ENCODE measurements at places on chromosomes 13 and 19. TPM values are rescaled to one million over a fixed set of nuclear protein-coding genes. Genes with fewer than 3 reads are reported as not detected.

DNA sequence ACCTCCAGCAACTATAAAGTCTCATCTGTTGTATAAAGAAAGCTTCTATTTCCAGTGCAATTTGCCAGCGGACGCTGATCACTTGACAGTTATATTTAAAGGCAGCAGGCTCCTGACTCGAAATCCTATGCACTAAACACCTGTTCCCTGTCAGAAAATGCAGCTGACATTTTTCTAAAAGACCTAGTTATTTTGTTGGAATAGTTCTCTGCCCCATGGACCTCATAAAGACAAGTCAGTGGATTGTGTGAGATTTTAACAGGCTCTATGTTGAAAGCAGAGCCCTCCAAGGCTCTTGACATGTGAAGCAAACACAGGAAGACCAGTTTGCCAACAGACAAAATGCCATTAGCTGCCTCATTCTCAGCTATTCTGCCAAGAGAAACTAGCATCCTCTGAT is 304.7 kb upstream of the KLF12 start:
- no peak overlapping the region for H3K27ac ChIP-seq
- DNase-seq: no peak
- H3K4me3 ChIP-seq: no peak overlapping the region
- peaks cover 2% of the 10 kb centered on the region for H3K27me3 ChIP-seq

- H3K4me1 ChIP-seq: peaks cover 38% of the 10 kb centered on the region
- peak overlapping the region; percentile 69 for H3K27ac ChIP-seq
- no peak overlapping the region for H3K4me3 ChIP-seq
- DNase-seq: peak; percentile 93
These were observed 8.3 kb upstream of the MZF1 start for GRCh38 chr19:58581227-58582141.

DNA sequence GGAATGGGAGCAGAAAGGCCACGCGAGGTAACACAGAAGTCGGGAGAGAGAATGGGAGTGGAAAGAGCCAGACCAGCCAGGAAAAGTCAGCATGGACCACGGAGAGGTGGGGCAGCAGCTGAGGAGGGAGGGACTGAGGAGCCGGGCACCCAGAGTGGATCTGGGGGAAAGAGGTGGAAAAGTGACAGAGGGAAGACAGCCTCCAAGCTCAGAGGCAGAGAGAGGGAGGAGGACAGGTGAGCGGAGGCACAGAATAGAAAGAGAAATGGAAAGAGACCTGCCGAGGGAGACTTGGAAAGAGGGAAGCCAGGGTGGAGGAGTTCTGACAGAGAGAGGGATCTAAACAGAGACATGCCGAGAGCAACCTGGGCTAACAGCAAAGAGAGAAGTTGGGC is 1.6 kb downstream of the GRIK5 start:
- no peak overlapping the region for H3K4me3 ChIP-seq
- no peak overlapping the region for H3K27ac ChIP-seq
- H3K36me3 ChIP-seq: no peaks in the 10 kb centered on the region
- H3K27me3 ChIP-seq: peaks cover 7% of the 10 kb centered on the region

GRCh38 chr13:25887962-25888655 is 163.7 kb downstream of the SHISA2 start:
- no peaks in the 10 kb centered on the region for H3K36me3 ChIP-seq
- H3K4me3 ChIP-seq: no peak overlapping the region
- peaks cover 10% of the 10 kb centered on the region for H3K4me1 ChIP-seq

DNA sequence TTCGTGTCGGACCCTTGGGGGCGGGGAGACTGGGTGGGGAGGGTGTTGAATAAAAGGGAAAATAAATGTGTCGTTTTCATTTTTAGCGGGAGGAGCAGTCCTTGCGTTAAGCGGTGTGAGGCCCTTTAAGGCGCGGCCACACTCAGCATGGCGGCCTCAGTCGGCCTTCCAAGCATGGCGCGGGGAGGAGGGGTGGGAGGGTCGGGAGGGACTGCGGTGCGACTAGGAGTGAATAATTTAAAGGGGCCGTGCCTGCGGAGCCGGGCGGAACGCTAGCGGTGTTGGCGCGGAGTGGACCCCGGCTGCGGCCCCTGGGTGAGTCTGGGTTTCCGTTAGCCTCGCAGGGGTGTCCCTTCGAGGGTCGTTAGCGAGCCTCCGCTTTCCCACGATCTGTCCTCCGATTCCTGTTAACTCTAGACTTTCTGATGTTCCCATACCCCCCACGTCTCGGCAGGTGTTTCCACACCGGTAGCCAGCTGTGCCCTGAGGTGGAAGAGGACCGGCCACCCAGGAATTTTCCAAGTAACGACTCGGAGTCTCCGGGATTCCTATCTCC is 1.5 kb upstream of the PNPLA6 start:
- H3K4me1 ChIP-seq: peaks cover 20% of the 10 kb centered on the region
- H3K27ac ChIP-seq: peak overlapping the region; percentile 81
- H3K36me3 ChIP-seq: peaks cover 26% of the 10 kb centered on the region
- DNase-seq: peak; percentile 87

Gene MUC16
- 0.03 TPM for total RNA-seq

GRCh38 chr13:26112843-26113242 is 61.0 kb upstream of the SHISA2 start:
- H3K27me3 ChIP-seq: no peaks in the 10 kb centered on the region
- no peaks in the 10 kb centered on the region for H3K36me3 ChIP-seq
- DNase-seq: no peak
- no peak overlapping the region for H3K27ac ChIP-seq
- no peaks in the 10 kb centered on the region for H3K4me1 ChIP-seq

DNA sequence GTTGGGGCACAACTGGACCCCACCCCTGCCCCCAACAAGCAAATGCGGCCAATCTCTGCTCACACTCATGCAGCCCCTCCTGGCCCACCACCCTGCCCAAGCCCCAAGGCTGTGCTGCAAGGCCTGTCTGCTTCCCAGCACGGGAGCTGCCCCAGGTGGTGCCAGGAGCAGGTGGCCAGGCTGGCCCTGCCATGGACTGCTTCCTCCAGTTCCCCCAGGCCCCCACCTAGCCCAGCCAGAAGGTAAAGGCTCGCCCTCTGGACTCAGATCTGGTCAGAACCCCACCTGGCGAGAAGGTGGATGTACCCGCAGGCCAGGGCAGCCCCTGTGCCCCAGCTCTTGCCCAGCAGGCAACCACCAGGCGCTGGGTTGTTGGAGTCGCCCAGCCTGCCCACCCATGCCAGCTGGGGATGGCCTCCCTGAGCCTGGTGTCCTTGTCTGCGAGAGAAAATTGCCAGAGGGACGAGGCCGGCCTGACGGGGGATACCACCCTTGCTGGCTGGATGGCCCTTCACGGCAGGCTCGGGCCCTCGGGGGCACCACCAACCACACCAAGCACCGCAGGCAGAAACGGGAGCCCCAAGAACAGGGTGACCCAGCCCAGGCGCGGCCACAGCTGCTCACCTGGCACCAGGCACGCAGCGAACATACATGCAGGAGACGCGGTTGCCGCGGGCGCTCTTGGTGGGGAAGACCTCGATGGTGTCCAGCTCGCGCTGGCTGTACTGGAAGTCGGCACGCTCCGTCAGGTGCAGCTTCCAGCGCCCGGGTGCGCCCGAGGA is 4.5 kb downstream of the ABHD17A start:
- no peak for DNase-seq
- peaks cover 40% of the 10 kb centered on the region for H3K36me3 ChIP-seq
- no peaks in the 10 kb centered on the region for H3K27me3 ChIP-seq

Gene CASP14
- not detected for total RNA-seq

DNA sequence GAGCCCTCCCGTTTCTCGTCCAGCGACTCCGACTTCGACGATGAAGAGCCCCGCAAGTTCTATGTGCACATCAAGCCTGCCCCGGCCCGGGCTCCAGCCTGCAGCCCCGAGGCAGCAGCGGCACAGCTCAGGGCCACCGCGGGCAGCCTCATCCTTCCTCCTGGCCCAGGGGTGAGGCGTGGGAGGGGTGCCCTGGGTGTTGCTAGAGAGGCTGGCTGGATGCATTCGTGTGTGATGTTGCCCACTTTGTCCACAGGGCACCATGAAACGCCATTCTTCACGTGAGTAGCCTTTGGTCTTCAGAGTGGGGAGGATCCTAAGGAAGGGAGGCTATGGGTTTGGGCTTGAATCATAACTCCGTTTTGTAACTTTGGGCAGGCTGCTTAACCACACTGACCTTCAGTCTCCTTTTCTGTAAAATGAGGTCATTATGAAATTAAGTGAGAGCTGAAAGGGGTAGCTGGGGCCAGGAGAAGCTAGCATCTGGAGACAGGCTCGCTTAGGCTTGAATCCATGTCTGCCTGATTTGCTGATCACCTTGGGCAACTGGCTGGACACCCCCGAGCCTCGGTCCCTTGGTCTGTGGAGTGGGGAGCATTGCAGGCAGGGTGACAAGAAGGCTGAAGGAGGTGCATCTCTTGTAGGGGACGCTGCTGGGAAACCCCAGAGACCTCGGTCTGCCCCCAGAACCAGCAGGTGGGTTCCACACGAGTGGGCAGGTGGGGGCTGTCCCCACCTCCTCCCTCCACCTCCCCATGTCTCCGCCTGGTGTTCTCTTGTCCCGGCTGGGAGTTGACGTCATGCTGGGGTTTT is 18.7 kb upstream of the B3GNT3 start:
- no peak overlapping the region for H3K4me3 ChIP-seq
- DNase-seq: no peak
- H3K4me1 ChIP-seq: peaks cover 18% of the 10 kb centered on the region
- no peak overlapping the region for H3K27ac ChIP-seq
- peaks cover 51% of the 10 kb centered on the region for H3K36me3 ChIP-seq
- no peaks in the 10 kb centered on the region for H3K27me3 ChIP-seq

- peak; percentile 77 for DNase-seq
- peak overlapping the region; percentile 96 for H3K27ac ChIP-seq
- peaks cover 60% of the 10 kb centered on the region for H3K4me1 ChIP-seq
- no peaks in the 10 kb centered on the region for H3K36me3 ChIP-seq
- H3K27me3 ChIP-seq: no peaks in the 10 kb centered on the region
These were observed 475.8 kb downstream of the FOXO1 start for GRCh38 chr13:40190641-40191100.

Gene C19orf85
- not detected for total RNA-seq

DNA sequence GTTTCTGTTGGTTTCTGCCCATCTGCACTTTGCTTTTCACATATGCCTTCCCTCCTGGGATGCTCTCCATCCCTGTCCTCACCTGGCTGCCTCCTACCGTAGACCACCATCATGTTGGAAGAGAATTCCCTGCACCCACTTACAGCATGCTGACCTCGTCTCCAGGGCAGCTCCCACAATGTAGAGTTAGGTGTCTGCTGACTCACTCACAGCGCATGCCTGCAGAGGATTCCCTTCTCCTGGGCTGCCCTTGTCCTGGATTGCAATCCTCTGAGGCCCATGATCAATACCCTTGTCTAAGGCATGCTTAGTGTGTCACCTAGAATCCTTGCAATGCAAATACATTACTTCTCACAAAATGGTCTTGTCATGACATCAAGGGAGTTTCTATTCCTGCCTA is 43.6 kb downstream of the STOML3 start:
- no peak overlapping the region for H3K27ac ChIP-seq
- H3K4me1 ChIP-seq: no peaks in the 10 kb centered on the region
- peaks cover 4% of the 10 kb centered on the region for H3K27me3 ChIP-seq
- no peak overlapping the region for H3K4me3 ChIP-seq
- no peak for DNase-seq

Gene BRCA2
- total RNA-seq: 23.6 TPM

GRCh38 chr19:32682317-32682716 is 6.7 kb downstream of the RGS9BP start:
- no peak for DNase-seq
- peaks cover 10% of the 10 kb centered on the region for H3K27me3 ChIP-seq
- peaks cover 2% of the 10 kb centered on the region for H3K4me1 ChIP-seq
- no peaks in the 10 kb centered on the region for H3K36me3 ChIP-seq

Gene CYP2F1
- total RNA-seq: not detected

Gene NLRP7
- not detected for total RNA-seq

Gene FAM174C
- 45.9 TPM for total RNA-seq

Gene ZNF541
- 0.20 TPM for total RNA-seq

DNA sequence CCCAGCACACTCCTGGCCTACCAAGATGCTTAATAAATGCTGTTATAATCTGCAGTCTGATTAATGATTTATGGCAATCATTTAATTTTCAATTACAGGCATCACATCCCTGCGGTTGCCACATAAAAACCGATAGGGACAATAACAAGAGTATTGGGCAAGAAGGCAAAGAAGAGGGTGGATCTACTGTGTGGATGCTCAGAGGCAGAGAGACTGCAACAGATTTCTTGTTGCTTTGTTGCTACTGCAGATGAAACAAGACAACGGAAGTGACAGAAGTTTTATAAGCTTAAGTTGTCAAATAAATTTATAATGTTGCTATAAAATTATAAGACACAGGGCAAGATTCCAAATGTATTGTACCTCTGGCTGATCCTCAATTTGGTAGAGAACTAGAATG is 154.8 kb downstream of the ABCC4 start:
- H3K27me3 ChIP-seq: no peaks in the 10 kb centered on the region
- no peak overlapping the region for H3K27ac ChIP-seq
- peaks cover 6% of the 10 kb centered on the region for H3K4me1 ChIP-seq
- H3K4me3 ChIP-seq: no peak overlapping the region
- peaks cover 18% of the 10 kb centered on the region for H3K36me3 ChIP-seq
- DNase-seq: no peak

Gene CYP4F12
- total RNA-seq: not detected

GRCh38 chr13:105670179-105670990 is 865.1 kb downstream of the EFNB2 start:
- H3K4me1 ChIP-seq: no peaks in the 10 kb centered on the region
- H3K36me3 ChIP-seq: no peaks in the 10 kb centered on the region
- H3K4me3 ChIP-seq: no peak overlapping the region
- H3K27ac ChIP-seq: no peak overlapping the region

DNA sequence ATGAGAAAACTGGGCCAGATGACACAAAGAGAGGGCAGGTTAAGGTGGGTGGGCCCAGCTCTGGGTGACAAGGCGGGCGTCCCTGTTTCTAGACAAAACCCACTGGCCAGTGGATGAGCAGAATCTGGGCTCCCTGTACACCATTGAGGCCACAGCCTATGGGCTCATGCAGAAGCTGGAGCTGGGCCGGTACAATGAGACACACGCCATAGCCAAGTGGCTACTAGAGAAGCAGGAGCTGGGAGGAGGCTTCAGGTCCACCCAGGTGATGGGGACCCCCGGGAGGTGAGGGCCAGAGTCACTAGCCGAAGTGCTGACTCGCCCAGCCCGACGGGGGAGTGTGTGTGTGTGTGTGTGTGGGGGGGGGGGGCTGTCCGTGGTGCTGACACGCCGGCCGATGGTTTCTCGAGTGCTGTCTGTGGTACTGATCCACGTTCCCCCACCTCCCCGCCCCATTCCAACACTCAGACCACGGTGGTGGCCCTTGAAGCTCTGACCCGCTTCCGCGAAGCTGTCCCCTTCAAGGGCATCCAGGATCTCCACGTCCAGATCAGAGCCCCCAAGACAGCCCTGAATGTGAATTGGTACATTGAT is 24.3 kb upstream of the SHFL start:
- peaks cover 9% of the 10 kb centered on the region for H3K27me3 ChIP-seq
- H3K4me3 ChIP-seq: no peak overlapping the region
- no peaks in the 10 kb centered on the region for H3K36me3 ChIP-seq
- H3K4me1 ChIP-seq: no peaks in the 10 kb centered on the region
- DNase-seq: no peak
- H3K27ac ChIP-seq: no peak overlapping the region

GRCh38 chr19:57512845-57513244 is 13.1 kb downstream of the ZNF773 start:
- DNase-seq: no peak
- H3K4me3 ChIP-seq: no peak overlapping the region
- no peak overlapping the region for H3K27ac ChIP-seq
- H3K36me3 ChIP-seq: peaks cover 61% of the 10 kb centered on the region

Data from activated CD4-positive, alpha-beta memory T cell treated with anti-CD3 and anti-CD28 coated beads, Interleukin-2, amount 10 ng/mL, durations not matched to agents 7 days and 5 days (primary cell).